ENCODE measurements at places on chromosomes 16 and 17. TPM values are rescaled to one million over a fixed set of nuclear protein-coding genes. Genes with fewer than 3 reads are reported as not detected.

- DNase-seq, result no peak
Observed at GRCh38 chr16:25692742-25693508, 1.2 kb downstream of the HS3ST4 start.

SPECC1 gene
- polyA plus RNA-seq, result 5.3 TPM

GRCh38 chr16:523097-523741, 4.3 kb upstream of the CAPN15 start:
- DNase-seq, result no peak

DNA sequence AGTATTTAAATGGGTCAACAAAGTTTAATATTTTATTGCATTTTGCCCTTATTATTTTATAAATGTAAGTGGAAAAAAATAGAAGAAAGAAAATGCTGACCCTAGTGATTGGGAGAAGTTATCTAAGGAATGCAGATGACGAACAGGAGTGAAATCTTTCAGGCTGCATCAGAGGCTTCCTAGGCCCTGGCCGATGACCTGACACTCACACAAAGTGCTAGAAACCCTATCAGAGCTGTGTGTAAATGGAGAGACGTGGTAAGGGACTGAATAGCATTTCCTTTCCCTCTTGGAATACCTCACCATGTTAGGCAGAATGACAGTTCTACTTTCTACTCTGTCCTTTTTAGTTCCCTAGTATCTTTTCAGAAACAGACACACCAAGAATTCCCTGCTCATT, 44.9 kb upstream of the CNEP1R1 start:
- DNase-seq, result no peak

GRCh38 chr16:83348991-83349390, 458.8 kb upstream of the HSBP1 start:
- no peak for DNase-seq

MEIOC gene
- 0.19 TPM for polyA plus RNA-seq

DNA sequence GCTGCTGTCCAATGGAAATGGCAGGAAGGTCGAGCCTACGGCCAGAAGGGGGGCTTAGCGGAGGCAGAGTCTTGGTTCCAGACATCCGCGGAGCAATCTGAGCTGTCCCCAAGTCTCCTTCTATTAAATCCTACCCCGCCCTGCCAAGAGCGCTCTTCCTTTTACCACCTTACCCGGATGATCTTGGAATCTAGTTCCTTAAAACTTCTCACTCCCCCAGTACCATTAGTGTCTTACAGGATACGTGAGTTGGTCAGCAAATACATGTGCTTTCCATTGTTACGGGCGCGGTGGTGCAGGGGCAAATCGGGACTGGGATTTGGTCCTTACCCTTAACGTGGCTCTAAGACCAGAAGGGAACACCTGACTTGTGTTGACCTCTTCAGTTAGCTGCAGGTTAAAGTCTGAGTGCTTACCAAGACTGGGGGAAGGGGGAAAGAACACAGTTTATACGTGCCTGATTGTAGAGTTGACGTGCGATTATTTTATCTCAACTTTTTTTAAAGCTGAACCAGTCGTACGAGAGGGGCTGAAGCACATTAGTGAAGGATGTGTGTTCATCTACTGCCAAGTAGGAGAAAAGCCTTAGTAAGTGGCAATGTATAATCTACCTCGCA, 495 bp downstream of the TXNDC17 start:
- DNase-seq, result no peak

C1QTNF8 gene
- polyA plus RNA-seq, result not detected

DNA sequence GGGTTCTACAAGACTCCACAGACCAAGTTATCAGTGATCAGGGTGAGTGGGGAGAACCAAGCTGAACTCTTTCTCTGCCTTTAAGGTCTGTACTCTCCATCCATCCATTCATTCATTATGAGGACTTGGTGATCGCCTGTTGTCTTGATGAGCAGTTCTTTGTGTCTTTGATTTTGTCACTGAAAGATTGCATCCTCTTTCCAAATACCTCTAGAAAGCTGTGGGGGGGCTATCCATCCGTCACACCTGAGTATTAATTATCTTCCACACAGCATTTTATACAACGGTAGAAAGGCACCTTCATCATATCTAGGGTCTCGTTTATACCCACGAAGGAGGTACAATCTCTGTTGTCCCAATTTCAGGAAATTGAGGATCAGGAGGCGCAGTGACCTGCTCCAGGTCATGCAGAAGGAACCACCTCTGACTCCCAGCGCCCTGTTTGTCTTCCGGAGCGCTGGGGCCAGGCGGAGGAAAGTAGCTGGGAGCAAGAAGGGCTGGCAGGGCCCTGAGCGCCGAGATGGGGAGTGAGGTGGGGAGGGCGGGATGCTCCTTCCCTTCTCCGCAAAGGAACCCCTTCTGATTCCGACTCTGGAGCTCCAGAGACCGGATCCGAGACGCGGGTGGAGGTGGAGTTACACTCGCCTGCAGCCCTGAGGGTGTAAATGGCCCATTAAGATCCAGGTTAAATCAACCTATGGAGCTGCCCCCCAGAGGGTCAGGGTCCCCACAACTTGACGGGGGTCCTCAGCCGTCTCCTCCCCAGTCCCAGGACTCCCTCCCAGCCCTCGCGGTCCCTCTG, 605 bp upstream of the ABAT start:
- DNase-seq, result no peak

- DNase-seq, result no peak
Observed at GRCh38 chr17:17295141-17295540, 8.0 kb upstream of the NT5M start.

DNA sequence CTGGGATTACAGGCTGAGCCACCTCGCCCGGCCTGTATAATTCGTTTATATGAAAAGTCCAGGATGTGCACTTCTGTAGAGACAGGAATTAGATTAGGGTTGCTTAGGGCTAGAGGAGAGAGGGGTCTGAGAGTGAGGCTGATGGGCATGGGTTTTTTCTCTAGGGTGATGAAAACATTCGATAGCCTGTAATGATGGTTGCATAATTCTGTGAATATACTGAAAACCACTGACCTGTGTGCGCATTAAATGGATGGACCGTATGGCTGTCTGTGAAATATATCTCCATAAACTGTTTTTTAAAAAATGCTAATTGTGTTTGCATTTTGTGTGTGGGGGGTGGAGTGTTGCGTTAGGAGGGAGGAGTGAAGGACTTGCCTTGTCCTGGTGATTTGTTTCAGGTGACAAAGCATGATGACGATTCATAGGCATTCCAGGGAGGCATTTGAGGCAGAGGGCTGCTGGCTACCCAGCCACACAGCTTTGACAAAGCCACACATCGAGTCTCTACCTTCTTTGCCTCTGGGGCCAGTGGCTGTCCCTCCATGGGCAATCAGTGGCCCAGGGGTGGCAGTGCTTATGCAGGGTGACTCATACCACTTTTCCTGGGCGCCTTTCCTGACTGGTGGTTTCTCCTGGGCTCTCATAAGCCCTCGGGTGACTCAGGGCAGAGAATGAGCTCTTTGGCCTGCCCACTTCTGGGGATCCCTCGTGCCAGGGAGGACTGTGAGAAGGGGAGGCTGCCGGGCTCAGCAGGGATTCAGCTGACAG, 148.5 kb upstream of the WSCD1 start:
- no peak for DNase-seq

DNA sequence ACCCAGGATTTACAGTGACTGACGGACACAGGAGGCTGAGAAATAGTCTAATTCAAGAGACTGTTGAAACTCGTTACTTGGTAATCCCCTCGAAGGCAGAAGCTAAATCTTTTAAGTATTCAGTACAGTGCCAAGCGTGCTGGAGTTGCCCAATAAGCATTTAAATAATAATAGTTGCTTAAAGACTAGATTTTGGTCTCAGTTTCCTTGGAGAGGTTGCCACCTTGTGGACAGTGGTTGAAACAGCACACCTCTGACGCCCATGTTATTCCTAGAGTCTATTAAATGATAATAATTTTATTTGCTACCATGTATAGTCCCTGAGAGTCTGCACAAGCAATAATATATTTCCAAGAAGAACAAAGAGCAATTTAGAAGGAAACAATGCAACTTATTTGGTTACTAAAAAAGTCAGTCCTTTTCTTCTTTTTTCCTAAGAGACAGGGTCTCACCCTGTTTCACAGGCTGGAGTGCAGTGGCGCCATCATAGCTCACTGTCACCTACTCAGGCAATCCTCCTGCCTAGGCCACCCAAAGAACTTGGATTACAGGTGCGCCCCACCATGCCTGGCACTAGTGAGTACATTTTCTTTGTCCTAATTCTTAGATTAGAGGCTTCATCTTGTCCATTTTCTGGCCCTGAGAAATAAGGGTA, 138.0 kb upstream of the NUDT7 start:
- peak; percentile 89 for DNase-seq

GRCh38 chr17:39667262-39667944, 850 bp upstream of the PNMT start:
- no peak for DNase-seq

- DNase-seq, result no peak
Observed at GRCh38 chr17:44384281-44384822, 5.1 kb downstream of the ITGA2B start.

DNAJC7 gene
- 19.8 TPM for polyA plus RNA-seq

TBC1D3E gene
- not detected for polyA plus RNA-seq

- no peak for DNase-seq
Observed at GRCh38 chr16:66271074-66272060, 95.1 kb upstream of the CDH5 start.

WNT9B gene
- polyA plus RNA-seq, result not detected

NPIPA3 gene
- 2.2 TPM for polyA plus RNA-seq

DNA sequence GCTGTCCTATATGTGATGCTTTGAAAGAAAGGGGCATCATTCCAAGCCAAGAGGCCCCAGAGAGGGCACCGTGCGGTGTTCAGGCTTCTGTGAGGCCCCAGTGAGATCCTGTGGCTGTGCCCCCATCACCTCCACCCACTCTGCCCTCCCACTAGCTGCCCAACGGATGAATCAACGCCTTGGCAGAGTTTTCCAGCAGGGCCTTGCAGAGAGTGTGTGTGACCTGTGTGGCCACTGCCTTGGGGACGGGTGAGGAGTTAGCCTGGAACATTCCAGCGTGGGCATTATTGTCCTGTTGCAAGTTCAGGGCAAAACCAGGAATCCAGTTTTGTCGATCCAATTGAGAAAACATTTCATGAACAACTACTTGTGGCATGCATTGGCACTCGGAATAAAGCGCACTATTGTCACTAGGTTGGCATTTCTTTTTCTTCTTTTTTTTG, 53.7 kb downstream of the SF3B3 start:
- DNase-seq, result peak; percentile 46

GNG13 gene
- not detected for polyA plus RNA-seq

NOG gene
- 0.63 TPM for polyA plus RNA-seq

TOM1L2 gene
- polyA plus RNA-seq, result 31.7 TPM

DNA sequence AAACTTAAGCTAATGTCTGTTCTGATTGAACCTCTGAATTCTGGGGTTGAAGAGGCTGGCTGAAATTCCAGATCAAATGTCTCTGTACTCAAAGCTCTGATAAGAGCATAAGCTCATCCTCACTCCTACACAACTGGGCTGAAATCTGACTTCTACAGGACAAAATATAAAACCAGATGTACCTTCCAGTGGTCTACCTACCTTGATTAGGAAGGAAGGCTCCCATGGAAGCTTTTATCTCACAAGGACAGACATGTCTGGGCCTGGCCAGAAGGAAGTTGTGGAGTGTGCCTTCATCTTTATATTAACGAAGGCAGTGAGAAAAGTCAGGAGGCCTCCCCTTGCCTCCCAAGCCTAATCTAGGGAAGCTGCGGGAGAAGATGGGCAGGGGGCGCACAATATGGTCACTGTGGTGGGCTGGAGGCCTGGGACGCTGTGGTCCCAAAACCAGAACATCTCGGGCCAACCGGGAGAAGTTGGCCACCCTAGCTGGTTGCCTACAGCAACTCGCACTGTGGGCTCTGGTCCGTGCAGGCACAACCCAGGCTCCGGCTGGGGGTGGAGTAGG, 55.6 kb upstream of the LRRC37A3 start:
- peak; percentile 35 for DNase-seq

P2RX5 gene
- polyA plus RNA-seq, result 0.10 TPM

DNA sequence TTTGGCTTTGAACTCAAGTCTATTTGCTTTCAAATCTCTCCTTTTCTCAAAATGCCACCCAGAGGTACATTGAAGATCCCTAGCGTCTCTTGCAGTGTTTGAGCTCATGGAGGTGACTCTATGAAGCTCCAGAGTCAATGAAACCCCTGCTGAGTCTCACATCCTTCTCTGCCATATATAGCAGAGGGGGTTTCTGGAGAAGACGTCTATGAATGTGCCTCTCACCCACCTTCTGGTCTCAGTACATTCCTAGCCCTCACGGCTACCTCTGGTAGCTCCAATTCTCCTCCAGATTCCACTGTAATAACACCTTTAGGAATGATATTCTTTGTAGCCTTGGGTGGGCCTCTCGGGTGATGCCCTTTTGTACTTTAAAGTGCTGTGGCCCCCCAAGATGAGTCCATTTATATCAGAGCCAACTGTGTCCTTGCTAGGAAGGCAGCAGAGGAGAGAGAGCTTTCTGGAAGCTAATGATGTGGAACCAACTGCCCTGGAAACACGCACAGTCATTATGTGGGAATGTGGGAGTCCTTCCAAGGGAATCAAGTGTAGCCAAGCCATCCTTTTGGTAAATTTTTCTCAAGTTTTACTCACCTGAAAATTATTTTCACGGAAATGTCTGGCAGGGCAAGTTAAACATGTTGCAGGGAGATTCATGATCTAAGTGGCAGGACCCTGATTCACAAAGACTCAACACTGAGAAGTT, 123.4 kb downstream of the ASIC2 start:
- no peak for DNase-seq

GRCh38 chr16:53098526-53099317, 43.9 kb downstream of the CHD9 start:
- peak; percentile 95 for DNase-seq

GRCh38 chr16:72500545-72500944, 328.6 kb upstream of the PMFBP1 start:
- DNase-seq, result peak; percentile 12

KRT16 gene
- polyA plus RNA-seq, result not detected

- peak; percentile 65 for DNase-seq
Observed at GRCh38 chr17:48597778-48598631, 4.4 kb upstream of the HOXB5 start.

GRCh38 chr17:52235516-52235915, 77.0 kb upstream of the CA10 start:
- no peak for DNase-seq

- DNase-seq, result no peak
Observed at GRCh38 chr17:16988749-16989229, 16.9 kb upstream of the TNFRSF13B start.

GRCh38 chr17:5638596-5638995, 54.3 kb upstream of the NLRP1 start:
- DNase-seq, result no peak

DNA sequence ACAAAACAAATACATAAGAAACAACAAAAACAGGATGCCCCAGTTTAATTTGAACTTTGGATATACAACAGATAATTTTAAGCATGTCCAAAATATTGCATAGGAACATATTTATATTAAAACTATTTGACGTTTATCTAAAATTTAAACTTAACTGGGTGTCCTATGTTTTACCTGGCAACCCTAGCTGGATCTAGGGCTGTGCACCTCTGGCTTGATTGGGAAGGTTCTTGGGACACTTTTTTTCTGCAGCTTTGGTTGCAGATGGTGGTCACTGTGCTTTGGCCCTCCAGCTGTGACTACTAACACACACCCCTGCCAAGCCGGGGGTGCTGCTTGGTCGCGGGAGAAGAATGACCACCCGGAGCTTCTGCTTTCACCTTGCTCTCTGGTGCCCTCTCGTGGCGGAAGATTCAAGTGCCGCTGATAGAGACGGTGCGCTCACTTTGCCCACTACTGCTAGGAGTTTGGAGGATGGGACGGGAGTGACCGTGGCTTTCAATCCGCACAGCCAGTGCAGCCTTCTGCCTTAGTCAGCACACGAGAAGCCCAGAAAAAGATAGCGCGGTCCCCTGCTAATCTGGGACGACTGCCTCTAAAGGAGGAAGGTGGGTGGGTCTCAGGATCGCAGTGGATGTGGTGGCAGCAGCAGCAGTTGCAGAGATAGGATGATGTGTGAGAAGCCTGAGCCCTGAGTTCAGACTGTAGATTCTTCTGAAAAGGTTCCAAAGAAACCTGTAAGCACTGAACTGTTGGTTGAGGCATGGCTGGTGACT, 6.7 kb downstream of the SPACA3 start:
- peak; percentile 67 for DNase-seq

Measured in endothelial cell of umbilical vein (primary cell).